Right atrium auricular region (tissue), 2 donors: ENCODE measurements at places on chromosomes 16 and 17. TPM values are rescaled to one million over a fixed set of nuclear protein-coding genes. Genes with fewer than 3 reads are reported as not detected.

The TRAPPC1 gene
- total RNA-seq: 68.2 TPM

The NXN gene
- total RNA-seq: 15.6 TPM

The ASPA gene
- total RNA-seq: 1.0 TPM

The CCL4L2 gene
- 0.39 TPM for total RNA-seq

DNA sequence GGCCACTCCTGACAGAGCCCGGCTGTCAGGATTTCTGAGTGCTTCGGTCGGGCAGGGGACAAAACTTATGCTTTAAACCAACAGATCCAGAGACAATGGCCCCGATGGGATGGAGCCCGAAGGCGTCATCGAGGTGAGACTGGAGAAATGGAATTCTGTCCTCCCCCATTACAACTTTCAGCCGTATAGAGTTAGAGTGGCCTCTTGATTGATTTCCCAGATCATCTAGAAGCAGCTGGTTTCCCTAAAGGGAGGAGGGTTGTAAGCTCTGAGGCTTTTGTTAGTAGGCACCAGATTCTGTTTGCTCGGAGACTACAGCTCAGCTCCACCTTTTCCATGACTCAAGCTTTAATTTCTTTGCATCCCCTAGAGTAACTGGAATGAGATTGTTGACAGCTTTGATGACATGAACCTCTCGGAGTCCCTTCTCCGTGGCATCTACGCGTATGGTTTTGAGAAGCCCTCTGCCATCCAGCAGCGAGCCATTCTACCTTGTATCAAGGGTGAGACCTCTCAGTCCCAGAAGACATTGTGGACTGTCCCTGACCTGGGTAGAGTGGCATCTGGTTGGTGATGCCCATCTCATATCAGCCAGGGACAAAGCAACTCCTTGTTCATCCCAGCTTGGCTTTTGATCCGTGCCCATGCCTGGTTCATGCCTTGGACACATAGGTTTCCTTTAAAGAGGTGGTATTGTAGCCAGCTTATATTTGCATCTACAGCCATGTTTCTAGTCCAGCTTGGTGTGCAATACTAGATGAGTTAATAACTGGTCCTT lies 5.1 kb upstream of the CD68 start:
- no peaks in the 10 kb centered on the region for H3K27me3 ChIP-seq
- DNase-seq: no peak
- peak overlapping the region; percentile 100 for H3K4me3 ChIP-seq
- peaks cover 76% of the 10 kb centered on the region for H3K36me3 ChIP-seq
- H3K27ac ChIP-seq: peak overlapping the region; percentile 100
- no peaks in the 10 kb centered on the region for H3K4me1 ChIP-seq

DNA sequence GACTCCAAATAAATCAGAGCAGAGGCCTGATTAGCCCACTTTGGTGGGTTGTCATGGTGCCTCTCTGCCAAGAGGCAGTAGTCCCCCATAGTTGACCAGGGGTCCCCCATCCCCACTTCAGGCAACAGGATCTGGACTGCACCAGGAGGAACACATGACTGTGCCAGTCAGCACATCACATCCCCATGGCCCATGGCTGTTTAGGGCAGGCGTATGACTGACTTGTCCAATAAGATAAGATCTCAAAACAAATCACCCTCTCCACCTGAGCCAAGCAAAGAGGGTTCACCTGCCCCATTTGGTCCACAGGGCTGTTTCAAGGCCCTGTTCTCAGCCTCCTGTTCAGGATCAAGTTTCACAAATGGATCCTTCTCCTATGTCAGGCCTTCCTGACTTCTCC lies 93.3 kb downstream of the C16orf78 start:
- no peak overlapping the region for H3K4me3 ChIP-seq
- DNase-seq: no peak
- H3K27me3 ChIP-seq: no peaks in the 10 kb centered on the region
- H3K27ac ChIP-seq: no peak overlapping the region
- H3K36me3 ChIP-seq: no peaks in the 10 kb centered on the region
- peaks cover 6% of the 10 kb centered on the region for H3K4me1 ChIP-seq

DNA sequence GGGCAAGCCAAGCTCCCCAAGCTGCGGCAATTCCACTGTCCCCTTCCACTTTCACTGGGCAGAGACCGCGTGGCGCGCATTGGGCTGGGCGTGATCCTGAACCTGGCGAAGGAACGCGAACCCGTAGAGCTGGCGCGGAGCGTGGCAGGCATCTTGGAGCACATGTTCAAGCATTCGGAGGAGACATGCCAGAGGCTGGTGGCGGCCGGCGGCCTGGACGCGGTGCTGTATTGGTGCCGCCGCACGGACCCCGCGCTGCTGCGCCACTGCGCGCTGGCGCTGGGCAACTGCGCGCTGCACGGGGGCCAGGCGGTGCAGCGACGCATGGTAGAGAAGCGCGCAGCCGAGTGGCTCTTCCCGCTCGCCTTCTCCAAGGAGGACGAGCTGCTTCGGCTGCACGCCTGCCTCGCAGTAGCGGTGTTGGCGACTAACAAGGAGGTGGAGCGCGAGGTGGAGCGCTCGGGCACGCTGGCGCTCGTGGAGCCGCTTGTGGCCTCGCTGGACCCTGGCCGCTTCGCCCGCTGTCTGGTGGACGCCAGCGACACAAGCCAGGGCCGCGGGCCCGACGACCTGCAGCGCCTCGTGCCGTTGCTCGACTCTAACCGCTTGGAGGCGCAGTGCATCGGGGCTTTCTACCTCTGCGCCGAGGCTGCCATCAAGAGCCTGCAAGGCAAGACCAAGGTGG lies 9.8 kb downstream of the SARM1 start:
- no peak overlapping the region for H3K27ac ChIP-seq
- no peaks in the 10 kb centered on the region for H3K27me3 ChIP-seq
- peaks cover 14% of the 10 kb centered on the region for H3K4me1 ChIP-seq

GRCh38 chr16:51522902-51523301 lies 371.8 kb upstream of the SALL1 start:
- no peak for DNase-seq
- no peaks in the 10 kb centered on the region for H3K4me1 ChIP-seq
- no peaks in the 10 kb centered on the region for H3K36me3 ChIP-seq
- no peak overlapping the region for H3K4me3 ChIP-seq
- no peaks in the 10 kb centered on the region for H3K27me3 ChIP-seq

GRCh38 chr17:78461799-78462053 lies 83.3 kb downstream of the PGS1 start:
- no peak for DNase-seq
- no peaks in the 10 kb centered on the region for H3K27me3 ChIP-seq
- no peaks in the 10 kb centered on the region for H3K4me1 ChIP-seq
- H3K36me3 ChIP-seq: no peaks in the 10 kb centered on the region
